Kidney glomerular epithelial cell (primary cell): ENCODE measurements at places on chromosomes 3 and 15.

- DNase-seq: no peak
Measured at GRCh38 chr15:89469426-89470096, 26.8 kb downstream of the RHCG start.

DNA sequence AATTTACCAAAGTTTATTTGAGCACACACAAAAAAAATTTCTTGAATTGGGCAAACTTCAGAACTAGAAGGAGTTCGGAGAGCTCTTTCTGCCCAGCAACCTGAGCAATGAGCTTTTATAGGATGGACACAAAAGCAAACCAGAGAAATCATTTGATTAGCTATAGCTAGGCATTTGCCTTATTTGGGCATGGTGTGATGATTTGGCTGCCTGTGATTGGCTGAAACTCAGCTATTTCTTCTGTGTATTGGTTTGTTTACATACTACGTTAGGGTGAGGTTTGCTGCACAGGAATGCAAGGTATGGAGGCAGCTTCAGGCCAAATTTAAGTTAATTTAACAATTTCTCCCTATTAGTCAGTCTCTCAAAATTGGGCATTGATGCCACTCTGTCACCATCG is 65.1 kb downstream of the NEK11 start:
- DNase-seq: no peak

DNA sequence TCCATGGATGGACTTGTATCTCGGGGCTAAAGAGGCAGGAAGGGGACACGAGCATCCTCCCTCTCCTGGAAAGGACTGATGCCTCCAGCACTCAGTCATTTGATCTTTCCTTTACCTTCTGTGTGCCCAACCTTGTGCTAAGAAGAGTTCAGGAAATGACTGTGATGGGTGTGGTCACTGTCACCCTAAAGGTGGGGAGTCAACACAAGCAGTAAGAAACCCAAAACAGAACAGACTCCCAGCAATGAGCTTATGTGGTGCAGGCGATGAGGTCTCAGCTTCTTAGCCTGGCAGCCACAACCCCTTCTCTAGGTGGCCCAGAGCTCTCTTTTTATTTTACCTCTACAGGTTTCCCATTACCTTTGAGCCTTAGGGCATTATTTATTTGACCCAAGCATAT is 3.8 kb downstream of the MPI start:
- DNase-seq: no peak

DNA sequence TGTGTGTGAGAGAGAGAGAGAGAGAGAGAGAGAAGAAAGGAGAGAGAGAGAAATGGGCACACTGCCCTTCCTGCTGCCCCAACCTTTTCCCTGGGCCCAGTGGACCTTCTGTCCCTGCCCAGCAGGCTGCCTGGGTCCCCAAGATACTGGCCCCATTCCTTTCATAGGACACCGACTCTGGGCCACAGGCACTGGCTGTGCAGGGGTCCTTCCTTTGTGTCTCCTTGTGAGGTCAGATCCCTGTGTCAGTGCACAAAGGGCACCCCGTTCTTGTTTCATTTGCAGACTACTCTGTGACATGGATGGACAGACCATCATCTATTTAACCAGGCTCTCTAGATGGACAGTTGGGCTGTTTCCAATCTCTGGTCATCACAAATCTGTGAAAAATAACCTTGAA is 21.3 kb upstream of the KLF13 start:
- no peak for DNase-seq

DNA sequence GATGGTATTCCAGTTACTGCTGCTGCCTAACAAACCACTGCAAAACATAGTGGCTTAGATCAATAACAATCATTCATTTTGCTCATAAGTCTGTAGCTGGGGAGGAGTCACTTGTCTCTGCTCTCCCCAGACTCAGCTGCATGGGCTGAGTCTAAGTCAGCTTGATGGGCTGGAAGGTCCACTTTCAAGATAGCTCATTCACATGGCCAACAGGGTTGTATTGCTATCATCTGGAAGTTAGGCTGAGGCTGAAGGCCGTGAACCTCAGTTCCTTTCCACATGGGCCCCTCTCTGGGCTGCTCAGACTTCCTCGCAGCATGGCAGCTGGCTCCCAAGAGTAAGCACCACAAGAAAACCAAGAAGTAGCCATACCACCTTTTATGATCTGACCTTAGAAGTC is 28.7 kb upstream of the BFSP2 start:
- DNase-seq: no peak

- no peak for DNase-seq
Measured at GRCh38 chr15:78968539-78969271, 23.9 kb upstream of the CTSH start.

- DNase-seq: peak; percentile 30
Measured at GRCh38 chr15:31128919-31129768, 27.6 kb upstream of the TRPM1 start.

GRCh38 chr3:194852831-194853508 is 167.3 kb downstream of the FAM43A start:
- no peak for DNase-seq

DNA sequence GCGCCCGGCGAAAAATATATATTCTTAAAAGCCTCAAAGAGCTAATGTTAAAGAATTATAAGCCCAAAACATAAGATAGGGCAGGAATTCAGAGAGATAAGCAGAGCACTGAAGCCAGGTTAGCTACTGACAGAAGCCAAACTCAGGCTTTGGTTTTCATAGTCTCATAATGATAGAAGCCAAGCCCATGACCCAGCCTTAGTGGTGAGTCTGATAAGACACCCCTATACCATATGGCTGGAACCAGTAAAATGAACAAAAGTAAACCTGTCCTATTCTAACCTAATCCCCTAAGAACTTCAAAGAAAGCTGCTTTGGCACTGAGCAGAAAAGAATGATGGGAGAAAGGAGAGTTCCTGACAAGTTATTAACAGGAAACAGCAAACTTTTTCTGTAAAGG is 25.9 kb downstream of the MYO9A start:
- DNase-seq: no peak

DNA sequence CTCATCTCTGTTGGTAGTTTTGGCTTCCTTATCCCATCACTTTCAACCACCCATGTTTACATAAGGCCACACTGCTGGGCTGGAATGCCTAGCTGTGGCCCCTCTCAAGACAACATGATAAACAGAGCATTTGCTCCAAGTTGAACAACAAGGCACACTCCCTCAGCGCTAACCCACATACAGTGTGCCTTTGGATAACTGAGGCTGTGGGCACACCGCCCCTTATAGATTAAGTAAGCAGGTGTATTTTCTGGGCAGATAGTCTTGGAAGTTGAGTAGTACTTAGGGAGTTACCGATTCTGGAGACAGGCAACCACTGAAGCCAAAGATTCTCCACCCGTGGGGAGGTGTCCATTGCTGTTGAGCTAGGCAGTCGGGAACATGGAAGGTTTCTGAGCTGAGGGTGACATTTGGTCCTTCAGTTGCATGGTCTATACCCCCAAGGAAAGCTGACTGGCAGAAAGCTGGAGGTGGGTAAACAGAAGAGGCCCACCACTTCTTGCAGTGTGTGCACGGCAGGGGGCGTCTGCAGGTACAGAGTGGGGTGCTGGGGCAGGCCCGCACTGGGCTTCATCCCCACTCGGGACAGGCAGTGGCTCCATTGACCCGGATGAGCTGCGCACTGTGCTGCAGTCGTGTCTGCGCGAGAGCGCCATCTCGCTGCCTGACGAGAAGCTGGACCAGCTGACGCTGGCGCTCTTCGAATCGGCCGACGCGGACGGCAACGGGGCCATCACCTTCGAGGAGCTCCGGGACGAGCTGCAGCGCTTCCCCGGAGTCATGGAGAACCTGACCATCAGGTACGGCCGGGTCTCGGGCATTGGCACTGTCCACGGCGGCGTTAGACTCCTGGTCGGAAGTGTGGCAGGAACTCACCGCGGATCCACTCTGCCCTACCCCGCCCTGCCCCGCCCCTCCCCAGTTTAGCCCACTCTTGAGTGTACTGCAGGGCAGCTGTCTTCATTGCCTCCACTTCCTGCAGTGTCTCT is 16.8 kb downstream of the NOX5 start:
- DNase-seq: peak; percentile 5

GRCh38 chr3:117633207-117633606 is 923.6 kb downstream of the TUSC7 start:
- no peak for DNase-seq

DNA sequence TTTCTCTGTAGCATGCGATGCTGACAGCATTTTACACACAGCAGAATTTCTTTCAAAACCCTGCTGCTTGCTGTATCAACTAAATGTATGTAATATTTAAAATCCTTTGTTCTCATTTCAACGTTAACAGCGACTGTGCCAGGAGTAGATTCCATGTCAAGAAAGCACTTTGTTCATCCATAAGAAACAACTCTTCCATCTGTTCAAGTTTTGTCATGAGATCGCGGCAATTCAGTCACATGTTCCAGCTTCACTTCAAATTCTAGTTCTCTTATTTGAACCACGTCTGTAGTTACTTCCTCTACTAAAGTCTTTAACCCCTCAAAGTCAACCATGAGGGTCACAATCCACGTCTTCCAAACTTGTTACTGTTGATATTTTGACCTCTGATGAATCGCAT is 50.6 kb downstream of the SMARCC1 start:
- DNase-seq: no peak

DNA sequence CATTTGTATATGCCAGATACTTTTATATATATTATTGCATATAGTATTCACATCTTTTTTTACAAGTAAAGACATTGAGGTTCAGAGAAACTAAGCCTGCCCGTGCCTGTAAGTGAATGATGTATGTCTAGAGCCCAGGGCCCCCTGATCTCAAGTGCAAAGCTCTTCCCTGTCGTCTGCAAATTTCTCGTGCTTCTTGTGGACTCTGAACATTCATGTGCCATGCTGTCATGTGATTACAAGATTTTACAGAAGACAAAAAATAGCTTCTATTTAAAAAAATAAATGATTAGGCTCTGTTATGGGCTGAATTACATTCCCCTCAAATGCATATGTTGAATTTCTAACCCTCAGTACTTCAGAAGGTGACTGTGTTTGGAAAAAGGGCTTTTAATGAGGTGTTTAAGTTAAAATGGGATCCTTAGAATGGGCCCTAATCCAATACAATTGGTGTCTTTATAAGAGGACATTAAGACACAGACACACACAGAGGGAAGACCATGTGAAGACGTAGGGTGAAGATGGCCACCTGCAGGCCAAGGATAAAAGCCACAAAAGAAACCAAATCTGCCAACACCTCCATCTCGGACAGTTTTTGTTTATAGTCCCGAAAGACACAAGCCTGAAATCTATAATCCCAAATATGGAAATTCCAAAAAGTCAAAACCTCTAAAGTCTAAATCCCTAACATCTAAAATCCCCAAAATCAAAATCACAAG is 3.9 kb upstream of the MASP1 start:
- no peak for DNase-seq

DNA sequence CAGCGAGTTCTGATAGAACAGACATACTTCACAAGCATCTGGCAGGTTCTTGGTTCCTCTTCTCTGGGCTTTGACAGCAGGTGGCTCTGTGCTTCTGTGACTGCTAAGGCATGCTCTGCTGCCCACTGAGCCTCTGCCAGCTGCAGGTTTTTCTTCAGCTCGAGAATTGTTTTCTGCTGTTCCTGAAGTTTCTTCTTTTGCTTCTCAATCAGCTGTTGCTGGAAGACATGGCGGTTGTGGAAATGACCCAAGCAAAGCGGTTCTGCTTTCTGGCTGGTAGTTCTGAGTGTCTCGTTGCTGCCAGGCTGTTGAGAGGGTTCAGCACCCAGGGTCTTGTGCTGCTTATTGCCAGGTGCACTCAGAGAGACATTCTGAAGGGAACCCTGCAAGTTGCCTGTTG is 50.8 kb downstream of the CCDC191 start:
- no peak for DNase-seq

- no peak for DNase-seq
Measured at GRCh38 chr3:124631727-124632126, 98.5 kb upstream of the UMPS start.

- no peak for DNase-seq
Measured at GRCh38 chr15:52406601-52407000, 111.0 kb upstream of the MYO5C start.

DNA sequence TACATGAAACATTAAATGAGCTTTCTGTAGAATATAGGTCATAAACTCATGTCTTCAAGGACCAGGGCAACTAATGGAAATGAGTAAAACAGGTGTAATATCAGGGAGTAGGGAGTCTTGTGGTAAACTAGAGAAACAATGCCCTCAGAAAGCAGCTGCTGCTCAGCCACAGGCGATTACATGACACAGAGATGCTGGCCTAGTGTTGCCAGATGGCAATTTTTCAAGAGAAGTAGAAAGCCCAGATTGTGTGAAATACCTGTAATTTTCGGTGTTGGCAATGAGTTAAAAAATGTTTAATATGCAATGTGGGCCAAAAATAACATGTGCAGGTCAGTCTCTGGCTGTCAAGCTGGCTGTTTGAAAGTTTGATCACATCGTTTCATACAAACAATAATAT is 23.4 kb downstream of the NCEH1 start:
- no peak for DNase-seq

DNA sequence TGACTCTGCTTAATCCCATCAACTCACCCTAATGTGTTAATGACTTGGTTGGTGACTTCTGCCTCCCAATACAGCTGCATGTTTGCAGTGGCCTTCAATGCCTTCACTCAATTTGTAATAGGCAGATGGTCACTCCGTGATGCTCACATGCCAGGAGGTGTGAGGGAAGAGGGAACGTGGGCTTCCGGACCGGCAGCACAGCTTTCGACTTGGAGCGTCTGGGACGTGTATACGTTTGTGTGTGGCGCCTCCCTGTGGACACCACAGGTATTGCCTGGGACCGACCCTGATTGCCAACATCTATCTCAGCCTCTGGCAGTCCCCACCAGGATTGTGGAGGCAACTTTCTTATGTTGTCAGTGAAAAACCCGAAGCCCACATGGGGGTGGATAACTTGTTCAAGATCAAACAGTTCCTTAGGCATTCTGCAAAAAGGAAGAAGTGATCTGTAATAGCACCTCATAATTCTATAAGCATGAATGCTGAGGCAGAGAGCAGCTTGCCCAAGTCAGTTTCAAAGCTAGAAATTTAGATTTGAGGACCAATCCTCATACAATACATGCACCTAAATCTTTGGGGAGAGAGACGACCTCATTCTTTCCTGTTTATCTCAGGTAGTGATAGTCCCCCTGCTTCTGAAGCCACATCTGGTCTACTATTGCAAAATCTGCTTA is 16.9 kb downstream of the MRPL46 start:
- DNase-seq: peak; percentile 56

GRCh38 chr15:84734794-84735479 is 13.5 kb upstream of the ZNF592 start:
- peak; percentile 93 for DNase-seq

- DNase-seq: no peak
Measured at GRCh38 chr15:70189826-70190695, 92.3 kb upstream of the TLE3 start.

DNA sequence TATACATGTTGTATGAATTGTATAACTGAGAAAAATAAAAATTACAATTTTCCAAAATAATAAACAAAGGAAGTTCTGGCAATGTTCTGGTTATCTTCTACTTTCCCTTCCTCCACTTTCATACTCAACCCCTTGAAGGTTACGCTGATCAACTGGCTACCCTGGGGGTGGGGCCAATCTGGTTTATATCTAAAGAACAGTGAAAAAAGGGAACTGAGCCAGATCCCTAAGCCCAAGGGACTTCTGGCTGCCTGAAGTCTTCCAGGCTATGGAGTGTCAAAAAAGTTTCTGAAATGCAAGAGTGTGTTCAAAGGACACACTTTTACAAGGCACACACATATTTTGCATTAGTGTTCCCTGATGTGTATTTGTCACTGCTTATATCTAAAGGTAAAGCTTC is 591.9 kb downstream of the ROBO1 start:
- no peak for DNase-seq

- DNase-seq: no peak
Measured at GRCh38 chr15:91331581-91331980, 231.5 kb downstream of the SV2B start.

- DNase-seq: no peak
Measured at GRCh38 chr3:155651489-155652218, 93.2 kb downstream of the PLCH1 start.
